ENCODE measurements at places on chromosomes 11 and 22.

- DNase-seq = no peak
Measured at GRCh38 chr11:27551127-27551526, 44.6 kb upstream of the LIN7C start.

DNA sequence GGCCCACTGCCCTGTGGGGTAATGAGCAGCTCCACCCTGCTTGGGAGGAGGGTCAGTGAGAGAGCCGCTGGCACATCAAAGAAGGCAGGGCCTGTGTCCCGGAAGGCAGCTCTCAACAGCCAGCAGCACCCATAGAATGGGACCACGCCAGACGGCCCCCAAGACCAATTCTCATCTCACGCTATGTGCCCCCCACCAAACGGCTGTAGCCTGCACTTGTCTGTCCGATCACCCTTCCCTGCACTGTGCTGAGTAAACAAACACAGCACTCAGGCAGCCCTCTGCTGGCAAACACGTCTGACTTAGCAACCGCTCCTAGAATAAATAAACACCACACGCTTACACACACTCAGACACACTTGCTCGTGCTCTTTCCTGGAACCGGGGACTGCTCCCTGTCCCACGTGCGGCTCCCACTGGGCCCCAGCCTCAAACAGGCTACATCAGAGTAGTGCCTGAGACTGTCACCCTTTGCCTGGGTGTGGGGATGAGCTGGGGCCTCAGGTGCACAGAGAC lies 53.2 kb upstream of the CDON start:
- peak; percentile 79 for DNase-seq

GRCh38 chr22:17121233-17122195 lies at the start of gene TMEM121B:
TSS of gene TMEM121B (minus strand) at chr22:17121360. CDS start at chr22:17121127, 233 bp downstream.
- DNase-seq = no peak

- no peak for DNase-seq
Measured at GRCh38 chr22:49035818-49036457, 791.7 kb downstream of the BRD1 start.

DNA sequence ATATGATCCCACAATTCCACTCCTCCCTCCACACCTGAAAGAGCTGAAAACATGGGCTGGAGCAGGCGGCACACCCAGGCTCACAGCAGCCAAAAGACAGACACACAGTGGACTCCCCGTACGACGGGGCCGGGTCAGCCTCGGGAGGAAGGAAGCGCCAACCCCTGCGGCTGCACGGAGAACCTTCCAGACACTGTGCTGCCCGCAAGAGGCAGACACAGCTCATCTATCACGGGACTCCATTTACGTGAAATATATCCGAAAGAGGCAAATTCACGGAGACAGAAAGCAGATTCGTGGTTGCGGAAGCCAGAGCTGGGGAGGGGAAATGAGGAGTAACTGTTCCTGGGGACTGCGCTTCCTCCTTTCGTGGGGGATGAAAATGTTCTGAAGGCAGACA lies 165.0 kb downstream of the BRD1 start:
- DNase-seq = no peak

DNA sequence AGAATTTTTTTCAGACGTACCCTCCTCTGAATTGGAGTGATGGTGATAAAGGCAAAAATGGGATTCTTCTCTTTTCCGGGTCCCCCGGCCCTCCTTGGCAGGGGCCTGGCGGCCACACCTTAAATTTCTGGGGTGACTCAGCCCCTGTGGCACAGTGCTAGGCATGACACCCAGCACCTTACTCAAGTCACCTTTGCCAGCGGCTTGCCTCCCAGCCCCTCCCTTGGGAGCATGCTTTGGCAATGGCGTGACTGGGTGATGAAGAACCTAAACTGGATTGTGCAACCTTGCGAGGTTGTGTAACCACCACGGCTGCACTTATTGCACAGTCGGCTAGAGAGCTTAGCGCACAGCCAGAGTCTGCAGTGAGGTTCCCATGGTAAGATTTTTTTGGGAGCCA lies 16.2 kb upstream of the LDLRAD3 start:
- DNase-seq = no peak

DNA sequence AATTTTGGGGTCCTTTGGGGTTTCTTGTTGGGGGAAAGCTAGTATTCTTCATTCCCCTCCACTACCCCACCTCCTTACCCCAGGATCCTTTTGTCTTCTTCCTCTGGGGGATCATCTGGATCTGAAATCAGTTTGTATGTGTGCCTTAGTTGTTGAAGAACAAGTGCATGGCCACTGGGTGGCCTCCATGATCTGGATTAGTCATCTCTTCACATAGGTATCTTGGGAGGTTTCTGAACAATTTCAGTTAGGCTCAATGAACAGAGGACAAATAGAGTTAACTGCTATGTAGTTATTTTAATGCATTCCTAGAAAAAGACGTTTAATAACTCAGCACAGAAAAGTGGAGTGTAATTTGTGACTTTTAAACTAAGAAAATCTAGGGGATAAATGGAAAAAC lies 7.1 kb upstream of the VWA5A start:
- no peak for DNase-seq

- no peak for DNase-seq
Measured at GRCh38 chr11:67284811-67285540, 4.1 kb upstream of the ANKRD13D start.

- peak; percentile 6 for DNase-seq
Measured at GRCh38 chr11:115580927-115581680, 76.9 kb upstream of the CADM1 start.

GRCh38 chr11:86144846-86145245 lies 76.0 kb upstream of the PICALM start:
- DNase-seq = no peak

- DNase-seq = no peak
Measured at GRCh38 chr22:11360632-11361031, 4167.4 kb upstream of the OR11H1 start.

GRCh38 chr11:1192741-1193325 lies 30.0 kb upstream of the MUC5B start:
- no peak for DNase-seq

DNA sequence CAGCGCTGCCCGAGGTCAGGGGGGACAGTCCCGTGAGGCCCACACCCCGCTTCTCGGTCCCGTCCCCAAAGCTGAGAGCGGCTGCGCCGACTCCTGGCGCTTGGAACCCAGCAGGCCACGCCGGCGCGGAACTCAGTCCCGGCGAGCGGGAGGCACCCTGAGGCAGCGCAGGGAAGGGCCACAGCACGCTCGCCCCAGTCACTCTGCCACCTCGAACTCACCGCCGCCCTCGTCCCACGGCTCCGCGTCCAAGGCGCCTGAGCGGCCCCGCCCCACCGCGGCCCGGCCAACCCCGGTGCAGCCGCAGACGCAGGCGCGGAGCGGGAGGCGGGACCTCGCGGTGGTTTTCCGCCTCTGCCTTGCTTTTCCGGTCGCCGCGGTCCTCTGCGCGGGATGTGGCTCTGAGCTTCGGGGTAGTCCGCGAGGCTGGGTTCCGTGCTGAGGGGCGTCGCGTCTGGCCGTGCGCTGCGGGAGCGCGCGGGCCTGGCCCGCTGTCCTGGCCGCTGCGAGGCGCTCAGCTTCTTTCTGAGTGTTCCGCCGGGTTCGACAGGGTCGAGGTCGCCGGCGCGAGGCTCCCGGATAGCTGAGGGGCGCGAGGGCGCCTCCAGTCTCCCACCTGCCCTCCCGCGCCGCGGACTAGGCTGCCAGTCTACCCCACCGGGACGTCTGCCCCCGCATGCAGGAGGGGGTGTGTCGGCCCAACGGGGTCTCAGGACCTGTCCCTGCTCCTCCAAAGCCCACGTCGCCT lies at the start of gene CDPF1:
Gene CDPF1 (minus strand): TSS at position 259 of the 748 bp plus-strand sequence. CDS start 2,009 bp downstream, outside the sequence.
- DNase-seq = peak; percentile 27

- no peak for DNase-seq
Measured at GRCh38 chr11:106466521-106467080, 389.1 kb downstream of the AASDHPPT start.

GRCh38 chr11:61887839-61888494 lies 3.4 kb downstream of the FADS3 start:
- no peak for DNase-seq

- DNase-seq = no peak
Measured at GRCh38 chr11:45260071-45260470, 26.1 kb downstream of the SYT13 start.

GRCh38 chr11:1354125-1354938 lies 35.4 kb upstream of the BRSK2 start:
- no peak for DNase-seq

- DNase-seq = no peak
Measured at GRCh38 chr22:43038325-43038724, 23.4 kb upstream of the PACSIN2 start.

- no peak for DNase-seq
Measured at GRCh38 chr22:43722444-43722843, 89.7 kb downstream of the EFCAB6 start.

- DNase-seq = no peak
Measured at GRCh38 chr22:20298803-20299745, 20.8 kb downstream of the DGCR6L start.

- DNase-seq = no peak
Measured at GRCh38 chr11:2123628-2123960, 15.6 kb downstream of the IGF2 start.

DNA sequence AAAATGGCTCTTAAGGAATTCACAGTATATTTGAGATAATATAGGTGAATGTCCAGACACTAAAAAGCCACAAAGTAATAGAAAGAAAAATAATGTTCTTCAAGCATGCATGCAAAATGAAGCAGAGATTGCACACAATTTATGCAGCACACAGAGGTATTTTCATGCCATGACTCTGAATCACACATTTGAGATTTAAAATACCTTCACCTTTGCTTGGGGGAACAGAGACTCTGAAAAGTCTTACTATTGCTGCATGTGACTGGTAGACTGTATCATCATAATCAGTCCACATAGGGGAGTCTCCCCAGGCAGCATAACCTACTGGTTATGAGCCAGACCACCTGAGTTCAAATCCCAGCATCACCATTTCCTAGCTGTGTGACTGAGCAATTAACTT lies 96.2 kb downstream of the RCN1 start:
- DNase-seq = no peak

Measured in HFF-Myc (cell line).